CD4-positive, alpha-beta T cell (primary cell): ENCODE measurements at places on chromosomes 3 and 15.
A peak's percentile ranks its signal among the peaks of the same experiment; 100 is the strongest.

- no peak for DNase-seq
Measured at GRCh38 chr3:4271834-4272233, 31.3 kb upstream of the SETMAR start.

DNA sequence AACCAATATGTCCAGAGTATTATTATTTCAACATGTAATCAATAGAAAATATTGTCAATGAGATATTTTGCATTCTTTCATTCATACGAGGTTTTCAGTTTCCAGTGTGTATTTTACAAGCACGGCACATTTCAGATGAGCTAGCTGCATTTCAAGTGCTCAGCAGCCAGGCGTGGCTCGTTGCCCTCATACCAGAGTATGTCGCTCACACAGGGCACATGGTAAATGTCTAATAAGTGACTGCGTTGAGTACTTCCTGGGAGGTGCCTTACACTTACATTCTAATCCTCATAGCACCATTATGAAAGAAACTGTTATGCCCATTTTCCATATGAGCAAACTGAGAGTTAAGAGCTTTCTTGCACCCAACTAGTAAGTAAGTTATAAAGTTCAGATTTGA, 47.4 kb downstream of the TMEM266 start:
- DNase-seq = no peak

GRCh38 chr15:101028772-101029438, 109.7 kb downstream of the LRRK1 start:
- DNase-seq = no peak

- DNase-seq = no peak
Measured at GRCh38 chr3:11737742-11738141, 94.0 kb upstream of the VGLL4 start.

- no peak for DNase-seq
Measured at GRCh38 chr3:182644790-182645433, 148.4 kb upstream of the ATP11B start.

DNA sequence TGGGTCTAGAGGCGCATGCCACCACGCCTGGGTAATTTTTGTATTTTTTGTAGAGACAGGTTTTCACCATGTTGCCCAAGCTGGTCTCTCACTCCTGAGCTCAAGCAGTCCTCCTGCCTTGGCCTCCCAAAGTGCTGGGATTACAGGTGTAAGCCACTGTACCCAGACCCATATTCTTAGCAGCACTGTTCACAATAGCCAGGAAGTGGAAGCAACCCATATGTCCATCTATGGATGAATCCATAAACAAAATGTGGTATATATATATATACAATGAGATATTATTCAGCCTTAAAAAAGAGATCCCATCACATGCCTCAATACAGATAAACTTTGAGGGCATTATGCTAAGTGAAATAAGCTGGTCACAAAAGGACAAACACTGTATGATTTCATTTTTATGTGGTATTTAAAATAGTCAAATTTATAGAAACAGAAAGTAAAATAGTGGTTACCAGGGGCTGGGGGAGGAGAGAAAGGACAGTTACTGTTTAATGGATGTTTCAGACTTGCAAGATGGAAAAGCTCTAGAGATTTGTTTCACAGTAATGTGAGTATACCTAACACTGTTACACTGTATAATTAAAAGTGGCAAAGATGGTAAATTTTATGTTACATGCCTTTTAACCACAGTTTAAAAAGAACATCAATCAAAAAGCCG, 35.7 kb upstream of the GRAMD1C start:
- DNase-seq = no peak

GRCh38 chr3:71616571-71617021, 33.1 kb upstream of the FOXP1 start:
- no peak for DNase-seq

DNA sequence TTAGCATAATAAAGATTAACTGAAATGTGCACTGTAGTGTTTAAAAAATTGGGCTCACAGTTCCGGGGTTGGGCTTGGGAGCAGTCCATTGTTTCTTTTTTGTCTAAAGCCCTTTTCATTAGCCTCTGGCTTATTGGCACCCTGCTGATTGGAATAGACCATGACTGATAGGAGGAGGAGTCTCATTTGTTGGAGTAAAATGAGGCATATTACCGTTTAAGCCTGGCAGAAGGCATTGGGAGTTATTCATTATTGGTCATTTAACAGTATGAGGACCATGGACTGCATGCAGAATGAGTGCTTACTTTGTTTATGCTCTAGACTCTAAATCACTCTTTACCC, 139.0 kb upstream of the CGNL1 start:
- DNase-seq = no peak

DNA sequence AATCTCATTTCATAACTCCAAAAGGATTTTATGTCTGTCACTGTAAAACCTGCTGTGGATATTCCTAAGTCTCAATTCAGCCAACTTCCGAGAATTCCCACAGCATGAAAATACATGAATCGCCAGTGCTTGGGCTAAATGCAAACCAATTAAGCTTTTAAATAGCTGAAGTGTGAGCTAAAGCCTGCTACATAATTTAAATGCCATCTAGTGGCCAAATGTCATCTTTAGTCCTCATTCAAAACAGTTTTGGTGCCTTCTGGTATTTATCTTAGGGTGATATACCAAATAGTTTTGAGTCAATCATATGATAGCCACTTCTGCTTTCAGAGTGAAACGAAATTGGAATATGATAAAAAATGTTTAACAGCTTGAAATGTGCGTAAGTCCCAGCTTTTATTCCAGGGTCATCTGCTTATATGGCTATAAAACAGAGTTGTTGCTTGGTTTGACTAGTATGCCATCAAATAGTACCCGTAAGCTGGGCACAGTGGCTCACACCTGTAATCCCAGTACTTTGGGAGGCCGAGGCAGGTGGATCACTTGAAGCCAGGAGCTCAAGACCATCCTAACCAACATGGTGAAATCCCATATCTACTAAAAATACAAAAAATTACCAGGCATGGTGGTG, 41.8 kb upstream of the CCNL1 start:
- DNase-seq = no peak

DNA sequence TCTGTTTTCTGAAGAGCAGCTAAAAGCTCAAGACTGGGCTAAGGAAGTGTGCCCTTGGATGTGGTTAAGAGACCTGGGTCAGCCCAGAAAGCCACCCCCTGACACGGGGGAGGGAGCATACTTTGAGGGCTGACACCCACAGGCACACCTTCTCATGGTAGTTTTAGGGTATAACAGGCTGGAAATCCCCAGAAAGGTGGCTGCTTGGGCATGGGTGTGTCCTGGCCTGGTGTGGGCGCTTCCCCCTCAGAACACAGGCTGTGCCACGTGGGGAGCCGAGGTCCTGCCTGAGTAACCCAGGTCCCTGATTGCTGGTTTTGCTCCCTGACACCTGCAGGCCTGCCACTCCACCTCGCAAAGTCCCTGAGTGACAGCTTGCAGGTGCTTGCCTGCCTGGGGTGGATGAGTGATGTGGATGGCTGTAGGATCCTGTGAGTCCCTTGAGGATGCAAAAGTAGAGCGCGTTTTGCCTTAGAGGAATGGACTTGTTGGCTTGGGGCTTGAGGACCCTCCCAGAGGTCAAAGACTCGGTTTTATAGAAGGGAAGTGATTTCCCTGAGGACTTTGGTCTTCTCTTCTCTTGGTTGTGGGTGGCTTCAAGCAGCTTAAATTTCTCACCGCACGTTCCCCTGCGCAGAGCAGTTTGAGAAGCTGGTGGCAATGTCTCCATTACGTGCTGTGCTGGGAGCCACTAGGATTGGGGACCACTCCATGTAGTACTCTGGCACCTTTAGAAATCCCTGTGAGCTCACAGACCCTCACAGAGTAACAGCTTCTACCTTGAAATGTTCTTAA, 94.4 kb downstream of the DNASE1L3 start:
- peak; percentile 55 for DNase-seq

GRCh38 chr3:49260806-49261324, 16.2 kb downstream of the C3orf62 start:
- no peak for DNase-seq

GRCh38 chr15:85457392-85457968, 77.1 kb downstream of the AKAP13 start:
- DNase-seq = no peak

DNA sequence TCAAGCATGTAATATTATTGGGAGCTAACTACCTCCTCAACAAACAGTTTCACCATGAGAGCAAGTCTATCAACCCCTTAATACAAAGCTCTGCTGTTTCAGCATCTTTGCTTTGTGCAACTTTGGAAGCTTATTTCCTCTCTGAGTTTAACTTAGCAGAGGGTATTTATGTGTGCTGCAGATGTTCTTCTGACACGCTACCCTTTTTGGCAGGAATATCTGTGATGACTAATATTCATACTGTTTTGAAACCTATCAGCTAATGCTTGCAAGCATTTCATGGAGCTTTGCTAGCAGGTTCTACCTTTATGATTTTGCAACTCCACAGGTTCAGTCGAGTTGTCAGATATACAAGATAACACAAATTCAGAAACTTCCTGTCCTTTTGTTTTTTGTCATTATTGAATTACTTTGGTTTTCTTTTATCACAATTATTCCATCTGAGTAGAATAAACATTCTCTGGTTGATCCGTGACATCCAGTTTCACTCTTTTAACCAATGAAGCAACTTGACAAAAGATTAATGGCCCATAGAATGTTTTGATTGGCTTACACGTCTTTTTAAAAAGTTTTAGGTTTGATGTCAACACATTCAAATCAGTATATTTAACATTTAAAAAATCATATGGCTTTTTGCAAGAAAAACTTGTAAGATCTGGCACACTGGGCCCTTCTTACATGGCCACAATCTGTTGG, 1.7 kb upstream of the SLC9A9 start:
- no peak for DNase-seq

GRCh38 chr3:1251282-1252060, 158.6 kb downstream of the CNTN6 start:
- DNase-seq = no peak

GRCh38 chr15:26981492-26981891, 10.5 kb downstream of the GABRG3 start:
- DNase-seq = no peak

DNA sequence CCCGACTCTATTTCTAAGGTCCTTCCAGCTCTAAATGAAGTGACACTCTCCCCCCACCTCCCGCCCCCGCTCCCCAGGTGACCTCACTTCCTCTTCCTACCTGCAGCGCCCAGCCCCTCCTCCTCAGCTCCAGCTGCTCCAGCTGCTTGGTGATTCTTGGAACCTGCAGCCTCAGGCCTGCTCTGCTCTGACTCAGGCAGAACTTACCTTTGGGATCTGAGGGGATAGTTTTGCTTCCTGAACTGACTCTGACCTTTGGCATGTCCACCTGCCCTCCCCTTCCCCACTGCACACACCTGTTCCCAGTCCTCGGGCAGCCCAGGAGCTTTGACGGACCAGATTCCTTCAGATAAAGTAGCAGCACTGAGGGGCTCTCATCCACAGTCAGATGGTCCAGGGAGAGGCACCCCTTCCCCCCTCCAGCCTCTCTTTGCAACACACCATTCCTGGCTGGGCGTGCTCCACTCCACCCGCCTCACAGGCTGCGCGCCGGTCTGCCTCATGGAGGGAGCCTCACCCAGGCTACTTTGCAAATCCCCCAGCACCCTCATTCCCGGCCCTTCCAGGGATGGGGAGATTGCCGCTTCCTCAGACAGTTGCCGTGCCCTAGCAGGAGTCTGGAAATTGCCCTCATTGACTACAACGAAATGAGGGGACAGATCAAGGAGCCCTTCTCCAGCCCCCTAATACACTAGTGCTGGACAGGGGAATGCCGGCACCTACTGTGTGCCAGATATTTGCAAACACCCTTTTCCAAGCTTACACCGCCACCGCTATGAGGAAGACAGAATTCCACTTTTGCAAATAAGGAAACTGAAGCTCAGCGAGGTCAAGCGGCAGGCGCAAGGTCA, 692 bp upstream of the C15orf39 start:
- peak; percentile 30 for DNase-seq

GRCh38 chr3:114440700-114441099, 146.9 kb downstream of the TIGIT start:
- DNase-seq = no peak

DNA sequence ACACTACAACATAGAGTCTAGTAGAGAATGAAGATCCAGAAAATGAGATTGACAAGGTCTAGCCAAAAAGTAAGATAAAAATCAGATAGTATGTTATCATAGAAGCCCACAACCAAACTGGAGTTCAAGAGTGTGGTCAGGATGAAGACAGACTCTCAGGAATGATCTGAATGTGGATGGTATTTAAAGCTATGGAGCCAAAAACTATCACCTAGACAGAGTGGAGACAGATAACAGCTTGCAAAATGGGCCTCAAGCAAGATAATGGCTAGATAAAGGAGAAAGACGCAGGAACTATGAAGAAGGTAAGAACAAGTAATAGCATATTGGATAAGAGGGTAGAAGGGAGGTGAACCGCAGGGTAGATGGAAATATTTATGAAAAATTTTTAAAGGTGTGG, 35.4 kb downstream of the ZMAT3 start:
- no peak for DNase-seq

GRCh38 chr3:29212789-29213433, 68.0 kb upstream of the RBMS3 start:
- DNase-seq = no peak

GRCh38 chr3:25940935-25941334, 151.0 kb downstream of the OXSM start:
- DNase-seq = no peak

DNA sequence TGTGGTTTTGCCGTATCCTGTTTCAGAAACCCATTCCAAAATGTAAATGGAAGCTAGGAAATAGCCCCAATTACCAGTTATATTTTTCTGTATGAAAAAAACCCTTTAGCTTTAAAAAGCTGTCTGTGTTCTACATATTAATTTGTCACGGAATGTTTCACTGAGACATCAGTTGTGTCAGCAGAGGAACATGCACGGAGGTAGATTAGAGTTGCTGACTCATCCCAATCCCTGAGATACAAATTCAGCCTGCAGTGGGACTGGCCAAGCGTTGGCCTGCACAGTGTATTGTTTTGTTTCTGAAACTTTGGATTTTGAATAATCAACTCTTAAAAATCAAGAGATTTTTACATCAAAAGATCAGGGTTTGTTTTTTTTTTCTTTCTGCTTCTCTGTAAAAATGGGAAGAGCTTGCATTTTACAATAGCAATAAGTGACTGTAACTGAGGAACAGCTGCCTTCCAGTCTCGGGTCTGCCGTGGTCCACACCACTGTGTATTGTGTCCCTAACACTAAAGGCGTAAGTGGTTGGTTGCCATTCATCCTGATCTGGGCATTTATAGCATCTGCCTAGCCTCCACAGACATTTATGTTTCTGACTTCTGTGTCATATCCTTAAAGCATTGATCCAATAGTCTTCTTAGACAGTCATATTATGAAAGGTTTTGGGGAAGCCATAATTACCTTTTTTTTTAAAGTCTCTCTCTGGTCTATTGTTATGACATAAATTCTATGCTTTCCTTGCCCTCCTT, 218.1 kb downstream of the ADAMTSL3 start:
- DNase-seq = no peak

- no peak for DNase-seq
Measured at GRCh38 chr15:80777137-80777536, 2.0 kb upstream of the CEMIP start.

DNA sequence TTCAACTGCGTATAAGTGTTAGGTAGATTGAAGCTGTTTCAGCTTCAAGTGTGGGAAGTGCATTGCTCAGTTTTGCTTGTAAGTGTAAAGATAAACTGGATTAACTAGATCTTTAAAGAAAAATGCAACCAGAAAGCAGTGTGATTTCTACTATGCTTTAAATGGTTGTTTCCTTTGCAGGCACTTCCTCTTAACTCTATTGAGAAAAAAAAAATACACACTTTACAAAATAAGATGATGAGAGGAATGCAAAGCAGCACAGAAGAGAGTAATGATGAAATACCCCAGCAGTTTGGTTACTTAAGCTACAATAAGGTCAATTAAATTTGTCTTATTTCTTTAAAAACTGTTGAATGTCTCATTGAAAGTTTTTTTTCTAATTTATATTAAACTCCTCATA, 40.8 kb downstream of the DPH6 start:
- no peak for DNase-seq
